ENCODE measurements at places on chromosomes 3 and 15.

GRCh38 chr3:146390006-146390772, 79.2 kb downstream of the PLSCR2 start:
- no peak for DNase-seq

- no peak for DNase-seq
These were observed 15.7 kb downstream of the CCDC12 start for GRCh38 chr3:46960835-46961234.

GRCh38 chr3:100106531-100107141, 7.7 kb downstream of the FILIP1L start:
- peak; percentile 49 for DNase-seq

DNA sequence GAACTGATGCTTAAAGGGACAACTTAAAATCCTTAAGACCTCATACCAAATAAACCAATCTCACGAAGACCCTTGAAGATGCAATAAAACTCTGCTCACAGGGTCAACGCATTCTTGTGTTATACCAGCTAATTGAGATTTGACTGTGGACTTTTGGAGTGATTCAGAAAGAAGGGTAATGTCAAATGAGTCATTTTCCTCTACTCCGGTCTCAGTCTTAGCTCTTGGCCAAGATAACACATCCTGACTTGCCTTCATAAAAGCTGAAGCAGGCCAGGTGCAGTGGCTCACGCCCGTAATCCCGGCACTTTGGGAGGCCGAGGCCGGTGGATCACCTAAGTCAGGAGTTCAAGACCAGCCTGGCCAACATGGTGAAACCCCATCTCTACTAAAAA, 3.8 kb downstream of the PKM start:
- peak; percentile 48 for DNase-seq

- DNase-seq = no peak
These were observed 9.7 kb downstream of the SLTM start for GRCh38 chr15:58923696-58924300.

DNA sequence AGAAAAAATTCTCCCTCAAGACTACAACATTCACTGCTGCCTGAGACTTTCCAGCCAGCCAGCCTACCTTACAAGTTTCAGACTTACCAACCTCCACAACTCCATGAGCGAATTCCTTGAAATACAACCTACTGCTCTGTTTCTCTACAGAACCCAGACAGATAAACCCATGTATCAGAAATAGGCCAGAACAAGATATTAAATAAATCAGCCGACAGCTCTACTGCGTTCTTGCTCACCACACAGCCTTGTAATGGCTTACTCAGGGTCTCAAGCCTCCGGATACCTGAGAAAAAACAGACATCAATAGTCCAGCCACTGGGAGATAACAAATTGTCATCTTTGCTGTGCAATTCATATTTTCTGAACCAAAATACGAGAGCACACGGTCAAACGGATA, 43.6 kb upstream of the LIPC start:
- no peak for DNase-seq

DNA sequence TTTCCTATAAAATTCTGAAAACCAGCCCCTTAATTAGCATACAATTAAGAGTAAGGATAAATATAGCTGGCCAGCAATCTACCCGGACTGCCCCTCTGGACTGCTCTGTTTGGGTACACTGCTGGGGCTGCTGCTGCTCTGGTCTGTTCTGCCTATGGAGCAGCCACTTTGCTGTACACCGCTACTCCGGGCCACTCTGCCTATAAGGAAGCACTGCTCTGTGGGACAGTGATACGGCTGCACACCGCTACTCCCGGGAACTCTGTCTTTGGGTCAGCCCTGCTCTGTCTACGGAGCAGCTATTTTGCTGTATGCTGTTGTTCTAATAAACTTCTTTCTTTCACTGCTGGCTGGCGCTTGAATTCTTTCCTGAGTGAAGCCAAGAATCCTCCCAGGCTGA, 316.5 kb upstream of the PLSCR5 start:
- DNase-seq = no peak

DNA sequence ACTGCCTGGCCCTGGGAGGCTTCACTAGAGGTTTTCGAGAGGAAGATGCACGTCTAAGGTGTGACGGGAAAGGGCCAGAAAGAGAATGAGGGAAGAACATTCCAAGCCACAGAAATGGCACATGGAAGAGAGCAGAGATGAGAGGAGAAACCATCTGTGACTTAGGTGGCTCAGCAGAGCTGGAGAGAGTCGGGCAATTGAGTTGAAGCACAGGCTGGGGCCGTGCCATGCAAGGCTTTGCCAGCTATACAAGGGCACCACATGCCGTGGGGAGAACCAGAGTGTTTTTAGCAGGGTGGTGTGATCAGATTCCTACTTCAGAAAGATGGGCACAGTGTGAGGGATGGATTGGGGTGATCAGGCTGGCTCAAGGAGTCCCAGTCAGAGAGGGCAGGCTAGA, 126.1 kb downstream of the VGLL4 start:
- no peak for DNase-seq

DNA sequence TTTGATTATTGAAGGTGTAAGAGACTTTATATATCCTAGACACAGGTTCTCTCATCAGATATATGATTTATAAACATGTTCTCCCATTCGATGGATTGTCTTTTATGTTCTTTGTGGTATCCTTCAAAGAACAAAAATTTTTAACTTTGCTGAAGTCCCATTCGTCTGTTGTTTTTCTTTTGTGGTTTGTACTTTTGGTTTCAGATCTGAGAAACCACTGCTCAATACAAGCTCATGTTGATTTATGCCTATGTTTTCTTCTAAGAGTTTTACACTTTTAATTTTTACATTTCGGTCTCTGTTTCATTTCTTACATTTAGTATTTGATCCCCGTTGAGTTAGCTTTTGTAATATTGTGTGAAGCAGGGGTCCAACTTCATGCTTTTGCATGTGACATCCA, 103.3 kb upstream of the SPRED1 start:
- DNase-seq = no peak

DNA sequence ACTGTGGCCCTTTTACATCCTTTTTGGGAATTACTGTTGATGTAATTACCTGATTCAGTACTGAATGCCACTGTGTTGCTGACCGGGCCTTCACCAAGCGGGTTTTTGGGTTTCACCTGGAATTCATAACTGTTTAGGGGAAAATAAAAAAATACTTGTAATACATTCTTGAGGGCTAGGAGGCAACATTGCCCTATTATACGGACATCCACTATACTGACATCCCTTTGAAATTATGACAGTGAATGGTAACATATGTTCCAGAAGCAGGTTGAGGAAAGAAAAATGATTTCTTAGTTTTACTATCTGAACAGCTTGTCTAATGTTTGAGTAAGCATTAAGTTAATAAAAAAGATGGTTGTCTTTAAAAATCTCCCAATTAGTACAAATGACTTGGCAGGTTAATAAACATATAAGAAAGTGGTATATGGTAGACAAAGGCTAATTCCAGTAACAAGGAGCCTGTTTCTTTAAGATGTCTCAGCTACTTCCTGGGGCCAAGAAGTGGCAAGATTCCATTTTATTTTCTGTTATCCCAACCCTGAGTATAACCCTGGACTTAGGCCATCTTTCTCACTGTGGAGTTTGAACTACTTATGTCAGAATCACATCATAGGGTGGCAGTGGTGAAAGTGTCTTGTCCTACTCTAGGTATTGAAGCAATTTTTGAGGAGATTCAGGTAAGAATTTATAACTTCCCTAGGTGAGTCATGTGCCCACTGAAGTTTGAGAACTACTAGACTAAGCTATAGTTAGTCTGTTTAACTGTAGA, 45.5 kb downstream of the TFG start:
- DNase-seq = no peak
